Ammon's horn (tissue), 1 donor: ENCODE measurements at places on chromosomes 11 and 22.
A peak's percentile ranks its signal among the peaks of the same experiment; 100 is the strongest.

DNA sequence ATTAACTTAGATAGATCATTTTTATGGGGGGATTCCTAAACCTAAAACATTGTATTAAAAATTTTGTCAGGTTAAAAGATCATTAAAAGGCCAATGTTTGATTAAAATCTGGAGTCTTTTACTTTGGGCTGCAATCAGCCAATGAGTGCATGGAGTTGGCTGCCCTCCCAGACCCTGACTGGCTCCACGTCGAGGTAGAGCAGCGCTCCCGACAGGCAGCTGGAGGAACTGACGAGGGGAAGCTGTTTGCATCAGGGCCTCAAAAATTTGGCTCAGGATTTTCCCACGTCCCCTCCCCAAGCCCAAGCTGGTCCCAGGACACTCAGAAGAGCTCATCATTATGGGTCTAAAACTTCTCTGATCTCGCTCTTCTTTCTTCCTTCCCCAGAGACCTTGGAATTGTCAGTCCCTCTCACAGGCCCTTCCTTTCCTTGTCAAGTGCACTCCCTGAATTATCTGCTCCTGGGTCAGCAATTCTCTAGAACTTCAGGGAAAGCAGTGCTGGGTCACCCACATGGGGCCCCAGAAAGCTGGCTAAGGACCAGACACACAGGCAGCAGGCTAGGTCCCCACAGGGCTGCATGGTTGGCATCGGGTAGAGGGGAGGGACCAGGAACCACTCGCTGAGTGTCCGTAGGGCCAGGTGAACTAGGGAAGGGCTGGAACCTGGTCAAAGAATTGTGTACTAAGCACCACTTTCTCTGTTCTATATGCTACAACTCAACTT lies 119.6 kb upstream of the IGLL5 start:
- DNase-seq: no peak

DNA sequence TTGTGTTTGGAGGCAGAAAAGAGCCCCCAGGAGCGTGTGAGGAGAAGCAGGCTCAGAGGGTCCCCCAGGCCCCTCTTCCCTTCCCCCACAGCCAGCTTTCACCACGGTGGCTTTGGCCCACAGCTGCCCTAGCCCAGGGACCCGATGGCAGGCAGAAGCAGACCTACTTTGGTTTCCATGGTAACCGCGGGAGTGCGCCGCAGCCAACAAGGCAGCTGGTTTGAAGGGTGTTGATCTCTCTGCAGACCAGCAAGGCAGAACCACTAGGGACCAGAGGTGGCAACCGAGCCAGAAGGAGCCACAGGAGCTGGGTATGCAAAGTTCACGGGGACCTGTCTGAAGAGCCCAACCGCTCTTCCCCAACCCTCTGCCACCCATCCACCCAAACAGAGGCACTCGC lies 69.4 kb downstream of the BUD13 start:
- peak; percentile 79 for DNase-seq

DNA sequence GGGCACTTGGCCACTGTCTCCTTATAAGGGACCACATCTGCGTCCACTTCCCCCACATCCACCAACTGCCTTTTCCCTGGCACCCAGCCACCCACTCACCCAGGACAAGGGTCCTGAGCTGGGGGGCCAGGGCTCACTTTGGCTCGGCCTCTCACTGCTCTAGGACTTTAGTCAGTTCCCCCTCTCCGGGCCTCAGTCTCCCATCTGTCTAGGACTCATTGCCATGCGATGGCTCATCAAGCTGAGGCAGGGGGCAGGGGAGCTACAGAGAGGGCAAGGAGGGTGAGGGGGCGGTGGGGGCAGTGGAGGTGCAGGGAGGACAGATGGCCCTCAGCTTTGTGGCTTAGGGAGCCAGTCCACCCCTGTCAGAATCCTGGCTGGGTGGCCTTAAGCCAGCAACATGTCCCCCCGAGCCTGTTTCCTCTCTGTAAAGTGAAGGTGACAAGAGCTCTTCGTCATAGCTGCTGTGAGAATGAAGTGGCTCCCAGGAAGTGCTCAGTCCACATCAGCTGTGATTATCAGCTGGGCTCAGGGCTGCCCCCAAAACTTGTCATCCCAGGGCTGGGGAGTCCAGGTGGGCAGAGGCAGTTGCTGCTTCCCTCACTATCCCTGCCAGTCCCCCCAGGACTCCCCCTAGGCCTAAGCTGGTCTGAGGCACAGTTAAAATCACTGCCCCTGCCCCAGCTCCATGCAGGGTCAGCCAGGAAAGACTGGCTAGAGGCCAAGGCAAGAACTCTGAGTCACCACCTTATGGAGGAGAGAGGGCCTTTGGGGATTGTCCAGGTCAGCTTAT lies 14.9 kb downstream of the RAC2 start:
- no peak for DNase-seq

DNA sequence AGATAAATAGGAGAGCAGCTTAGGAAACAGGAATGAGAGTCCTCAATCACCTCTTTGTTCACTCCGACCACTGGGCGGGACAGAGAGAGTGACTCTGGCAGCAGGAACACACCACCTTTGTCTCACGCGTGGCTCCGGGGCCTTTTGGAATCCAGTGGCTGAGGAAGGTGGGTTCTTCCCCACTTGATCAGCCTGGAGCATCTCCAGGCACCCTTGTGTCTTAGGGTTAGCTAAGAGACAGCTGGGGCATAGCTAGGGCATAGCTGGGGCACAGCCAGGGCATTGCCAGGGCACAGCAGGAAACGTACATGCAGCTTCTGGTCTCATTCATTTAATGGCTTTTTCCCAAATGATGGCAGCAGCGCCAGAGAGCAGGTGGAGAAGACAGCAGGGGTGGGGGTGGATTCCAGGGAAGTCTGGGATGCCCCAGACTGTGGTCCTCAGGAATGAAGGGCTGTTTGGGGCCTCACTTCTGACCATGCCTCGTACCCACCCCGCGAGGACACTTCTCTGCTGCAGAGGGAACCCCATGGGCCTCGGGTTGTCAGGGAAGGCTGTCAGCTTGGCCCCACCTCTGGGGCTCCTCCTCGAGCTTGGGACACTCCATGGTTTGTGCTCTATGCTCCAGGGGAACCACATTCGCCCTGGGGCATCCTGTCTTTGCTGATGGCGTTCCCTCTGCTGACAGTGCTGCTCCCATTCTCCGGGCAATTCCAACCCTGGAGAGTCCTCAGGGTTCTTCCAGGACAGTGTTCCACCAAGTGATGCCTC lies 30.4 kb upstream of the SHANK2 start:
- no peak for DNase-seq

- no peak for DNase-seq
Observed at GRCh38 chr22:42418811-42419242, 13.4 kb downstream of the NFAM1 start.

DNA sequence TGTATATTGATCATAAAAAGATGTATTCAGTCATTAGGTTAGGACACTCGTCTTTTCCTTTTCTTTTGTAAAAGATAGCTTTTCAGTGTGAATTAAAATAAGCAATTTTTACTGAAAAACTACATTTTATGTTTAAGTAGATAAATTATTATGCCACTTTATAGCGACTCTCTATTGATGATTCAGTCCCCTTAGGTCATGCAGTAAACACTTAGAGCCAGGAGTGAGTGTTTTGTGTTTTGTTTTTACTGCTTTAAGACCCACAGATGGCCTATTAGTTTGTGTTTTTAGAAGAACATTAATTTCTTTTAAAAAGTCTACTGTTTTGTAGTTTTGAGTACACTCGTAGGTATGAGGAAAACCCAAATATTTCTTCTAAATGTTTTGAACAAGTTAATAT lies 86.6 kb downstream of the YAP1 start:
- no peak for DNase-seq

DNA sequence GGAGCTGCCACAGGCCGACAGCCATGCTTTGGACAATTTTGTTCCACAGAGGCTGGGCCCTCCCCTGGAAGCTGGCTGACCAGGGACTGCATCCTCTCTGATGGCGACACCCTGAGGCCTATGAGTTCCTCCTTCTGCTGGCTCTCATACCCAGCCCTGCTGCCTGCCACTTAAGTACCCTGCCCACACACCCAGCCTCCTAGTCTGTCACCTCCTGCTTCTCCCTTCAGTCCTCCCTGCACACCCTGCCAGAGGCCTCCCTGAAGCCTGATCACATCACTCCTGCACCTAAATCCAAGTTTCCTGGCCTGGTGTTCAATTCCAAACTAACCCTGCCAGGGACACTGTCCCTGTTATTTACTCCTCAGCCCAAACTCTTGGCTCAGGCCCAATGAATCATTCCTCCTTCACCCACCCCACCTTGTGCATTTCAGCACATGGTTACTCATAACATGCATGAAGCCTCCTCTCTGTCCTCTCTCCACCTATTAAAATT lies 136.7 kb upstream of the NECTIN1 start:
- no peak for DNase-seq
